ENCODE measurements at places on chromosomes 2 and 18. TPM values are rescaled to one million over a fixed set of nuclear protein-coding genes. Genes with fewer than 3 reads are reported as not detected.

FZD7 gene
- total RNA-seq, result 6.5 TPM

DYTN gene
- not detected for total RNA-seq

CCDC141 gene
- total RNA-seq, result not detected

MOGAT1 gene
- total RNA-seq, result not detected

HRH4 gene
- 0.08 TPM for total RNA-seq

FKBP1B gene
- total RNA-seq, result 12.2 TPM

CGREF1 gene
- total RNA-seq, result 1.1 TPM

SPATA3 gene
- not detected for total RNA-seq

BMP10 gene
- not detected for total RNA-seq

SP140 gene
- total RNA-seq, result not detected

ALK gene
- not detected for total RNA-seq

MAL gene
- total RNA-seq, result 0.23 TPM

ZSWIM2 gene
- not detected for total RNA-seq

GRB14 gene
- total RNA-seq, result 15.4 TPM

TGOLN2 gene
- total RNA-seq, result 28.9 TPM

TXNDC9 gene
- total RNA-seq, result 63.2 TPM

NT5DC4 gene
- total RNA-seq, result not detected

LONRF2 gene
- not detected for total RNA-seq

REG3G gene
- total RNA-seq, result not detected

NEUROD1 gene
- total RNA-seq, result not detected

TNS1 gene
- 0.39 TPM for total RNA-seq

SPDYA gene
- total RNA-seq, result not detected

RNF152 gene
- 25.5 TPM for total RNA-seq

VWA3B gene
- total RNA-seq, result 0.08 TPM

PRKAG3 gene
- not detected for total RNA-seq

NEU4 gene
- total RNA-seq, result not detected

CD207 gene
- total RNA-seq, result not detected

KCNF1 gene
- 0.04 TPM for total RNA-seq
